ENCODE measurements at places on chromosomes 6 and 20.

GRCh38 chr6:169048185-169048864 is 205.3 kb downstream of the THBS2 start:
- no peak for DNase-seq

GRCh38 chr6:156807028-156807427 is 29.9 kb downstream of the ARID1B start:
- DNase-seq = no peak

DNA sequence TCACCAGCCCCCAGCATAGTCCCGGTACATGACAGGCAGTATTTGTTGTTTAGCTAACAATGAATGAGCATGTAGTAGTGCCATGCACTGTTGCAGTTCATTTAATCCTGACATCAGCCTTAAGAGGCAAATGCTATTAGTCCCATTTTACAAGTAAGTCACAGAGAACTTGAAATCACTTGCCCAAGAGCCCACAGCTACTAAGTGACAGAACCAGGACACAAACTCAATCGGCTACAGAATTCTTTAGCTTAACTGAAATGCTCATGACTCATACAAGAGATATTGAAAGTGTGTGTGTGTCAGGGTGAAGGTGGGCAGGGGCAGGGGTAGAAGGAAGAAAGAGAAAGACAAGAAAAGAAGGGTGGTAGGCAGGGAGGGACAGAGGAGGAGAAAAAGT is 52.7 kb downstream of the UNC5CL start:
- DNase-seq = no peak

DNA sequence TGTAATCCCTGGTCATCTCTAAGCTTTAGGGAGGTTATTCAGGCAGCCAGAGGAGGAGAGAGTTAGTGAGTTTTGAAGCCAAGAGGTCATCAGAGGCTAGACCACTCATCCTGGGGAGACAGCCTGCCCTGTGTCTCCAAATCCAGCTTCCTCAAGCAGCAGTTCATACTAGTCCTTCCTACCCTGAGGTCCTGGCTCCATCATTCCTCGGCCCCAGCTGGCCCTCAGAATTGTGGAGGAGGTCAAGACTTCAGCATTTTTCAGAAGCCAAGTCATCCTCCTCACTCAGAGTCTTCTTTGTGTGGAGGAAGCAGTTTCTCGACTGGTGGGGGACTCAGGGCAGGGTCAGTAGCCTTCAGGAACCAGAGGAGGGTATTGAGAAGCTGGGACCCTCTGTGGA is 12.4 kb upstream of the KIAA1755 start:
- no peak for DNase-seq

- DNase-seq = no peak
These were observed 174.9 kb upstream of the SPTLC3 start for GRCh38 chr20:12833861-12834260.

DNA sequence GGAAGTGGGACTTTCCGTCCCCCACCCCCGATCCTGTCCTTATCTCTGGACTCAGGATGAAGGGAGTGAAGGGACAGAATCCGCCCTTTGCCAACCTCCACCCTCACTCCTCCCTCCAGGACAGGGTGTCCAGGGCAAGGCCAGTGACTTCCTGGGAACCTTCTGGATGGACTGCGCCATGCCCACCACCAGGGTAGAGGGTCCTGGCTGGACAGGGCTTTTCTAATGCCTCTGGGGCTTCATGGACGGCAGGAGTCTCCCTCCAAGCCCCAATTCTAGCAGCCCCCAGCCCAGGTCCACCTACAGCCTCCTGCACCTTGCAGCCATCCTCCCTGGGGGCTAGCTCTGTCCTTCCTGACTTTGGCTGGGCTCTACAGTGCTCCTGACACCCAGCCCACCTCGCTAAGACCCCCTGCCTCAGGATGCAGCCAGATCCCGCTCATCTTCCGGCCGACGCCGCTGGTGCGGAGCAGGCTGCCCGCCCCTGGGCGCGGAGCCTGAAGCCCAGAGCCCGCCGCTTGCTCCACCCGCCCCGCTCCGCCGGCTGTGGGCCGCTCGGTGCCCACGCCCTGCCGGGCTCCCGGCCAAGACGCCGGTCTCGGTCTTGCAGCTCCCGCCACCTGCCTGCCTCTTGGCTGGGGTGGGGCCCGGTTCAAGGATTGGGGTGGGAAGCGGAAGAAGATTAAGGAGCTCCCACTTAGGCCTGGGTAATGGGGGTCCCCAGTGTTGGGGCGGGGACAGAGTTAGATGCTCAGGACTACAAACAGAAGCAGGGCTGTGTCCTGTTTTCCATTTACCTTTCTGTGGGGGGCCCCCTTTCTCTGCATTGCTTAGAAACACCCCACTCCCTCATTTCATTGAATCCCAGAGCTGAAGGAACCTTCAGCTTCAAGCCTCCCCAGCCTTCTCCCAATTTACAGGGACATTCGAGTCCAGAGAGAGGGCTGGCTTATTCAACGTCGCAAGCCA is 72.8 kb downstream of the MDGA1 start:
- DNase-seq = peak; percentile 8
